ENCODE measurements at places on chromosomes 5 and 9. TPM values are rescaled to one million over a fixed set of nuclear protein-coding genes. Genes with fewer than 3 reads are reported as not detected.

Gene PCDHA4
- 1.8 TPM for total RNA-seq

Gene TLR4
- total RNA-seq: 0.10 TPM

Gene PDLIM7
- 91.9 TPM for total RNA-seq

Gene ZNF622
- total RNA-seq: 70.6 TPM

Gene HAVCR2
- 0.23 TPM for total RNA-seq

Gene DELE1
- total RNA-seq: 55.7 TPM

Gene HAVCR1
- 30.4 TPM for total RNA-seq

Gene TSSK1B
- not detected for total RNA-seq

Gene PCDHGB4
- 0.81 TPM for total RNA-seq

Gene TMEM171
- total RNA-seq: 4.0 TPM

Gene CTXN3
- total RNA-seq: not detected

Measured in A549 treated with AZD2906 at 1 μM for 4 hours (cell line).